Astrocyte (in vitro differentiated cells and primary cell): ENCODE measurements at places on chromosomes 2 and 18.

DNA sequence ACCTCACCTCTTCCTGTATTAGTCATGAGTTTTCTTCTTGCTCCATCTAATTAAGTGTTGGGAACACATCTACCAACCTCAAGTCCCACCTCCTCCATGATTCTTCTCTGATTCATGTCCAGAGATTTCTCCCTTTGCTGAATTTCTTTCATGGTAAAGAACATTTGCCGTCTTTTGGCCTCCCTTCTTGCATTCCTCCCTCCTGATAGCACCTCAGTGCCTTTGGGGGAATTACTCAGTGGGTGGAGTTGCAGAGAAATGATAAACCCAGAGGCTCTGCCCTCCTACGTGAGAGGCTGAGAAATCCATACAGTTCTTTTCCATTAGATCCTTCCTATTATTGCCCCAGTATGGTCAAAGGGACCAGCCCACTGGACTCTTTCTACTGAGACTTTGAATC is 651.9 kb downstream of the SLC4A3 start:
- DNase-seq = peak; percentile 95

- no peak for DNase-seq
Observed at GRCh38 chr18:13265911-13266217, 47.3 kb downstream of the LDLRAD4 start.

- DNase-seq = no peak
Observed at GRCh38 chr2:158890296-158890905, 78.0 kb upstream of the TANC1 start.

DNA sequence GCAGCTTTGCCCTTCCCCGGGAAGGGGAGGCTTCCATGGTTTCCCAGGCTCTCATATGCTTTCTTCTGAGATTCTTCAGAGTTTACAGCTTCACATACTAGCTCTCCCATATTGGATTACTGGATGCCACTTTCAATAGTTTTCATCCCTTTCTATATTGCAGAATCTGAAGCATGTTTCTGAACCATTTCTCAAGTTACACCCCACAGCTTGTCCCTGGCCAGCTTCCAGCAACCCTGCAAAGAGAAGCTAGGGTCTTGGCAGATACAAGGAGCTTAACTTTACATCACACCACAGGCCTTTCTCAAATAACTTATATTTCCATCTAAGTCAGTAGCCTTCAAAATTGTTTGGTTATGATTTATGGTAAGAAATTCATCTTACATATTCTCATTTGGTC is 39.6 kb downstream of the LHCGR start:
- DNase-seq = no peak
